ENCODE measurements at places on chromosomes 6 and 20.
A peak's percentile ranks its signal among the peaks of the same experiment; 100 is the strongest.

- DNase-seq = no peak
Observed at GRCh38 chr6:155443168-155443567, 12.5 kb downstream of the NOX3 start.

- peak; percentile 70 for DNase-seq
Observed at GRCh38 chr6:70884074-70884983, 72.5 kb downstream of the B3GAT2 start.

DNA sequence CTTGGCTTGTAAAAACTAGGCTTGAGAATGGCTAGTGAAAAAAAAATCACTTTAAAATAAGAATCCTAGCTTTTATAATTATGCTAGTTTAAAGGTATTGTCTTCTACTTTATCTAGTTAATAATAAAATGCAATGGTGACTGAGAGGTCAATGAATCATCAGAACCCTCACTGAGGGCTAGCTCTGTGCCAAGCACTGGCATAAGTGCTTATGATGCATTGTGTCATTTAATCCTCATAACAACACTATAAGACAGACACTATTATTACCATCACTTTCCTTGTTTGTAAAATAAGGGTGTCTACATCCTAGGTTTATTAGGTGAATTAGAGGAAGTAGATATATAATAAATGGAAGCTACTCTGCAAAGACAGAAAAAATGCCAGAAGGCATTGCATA is 144.3 kb downstream of the F13A1 start:
- DNase-seq = no peak

DNA sequence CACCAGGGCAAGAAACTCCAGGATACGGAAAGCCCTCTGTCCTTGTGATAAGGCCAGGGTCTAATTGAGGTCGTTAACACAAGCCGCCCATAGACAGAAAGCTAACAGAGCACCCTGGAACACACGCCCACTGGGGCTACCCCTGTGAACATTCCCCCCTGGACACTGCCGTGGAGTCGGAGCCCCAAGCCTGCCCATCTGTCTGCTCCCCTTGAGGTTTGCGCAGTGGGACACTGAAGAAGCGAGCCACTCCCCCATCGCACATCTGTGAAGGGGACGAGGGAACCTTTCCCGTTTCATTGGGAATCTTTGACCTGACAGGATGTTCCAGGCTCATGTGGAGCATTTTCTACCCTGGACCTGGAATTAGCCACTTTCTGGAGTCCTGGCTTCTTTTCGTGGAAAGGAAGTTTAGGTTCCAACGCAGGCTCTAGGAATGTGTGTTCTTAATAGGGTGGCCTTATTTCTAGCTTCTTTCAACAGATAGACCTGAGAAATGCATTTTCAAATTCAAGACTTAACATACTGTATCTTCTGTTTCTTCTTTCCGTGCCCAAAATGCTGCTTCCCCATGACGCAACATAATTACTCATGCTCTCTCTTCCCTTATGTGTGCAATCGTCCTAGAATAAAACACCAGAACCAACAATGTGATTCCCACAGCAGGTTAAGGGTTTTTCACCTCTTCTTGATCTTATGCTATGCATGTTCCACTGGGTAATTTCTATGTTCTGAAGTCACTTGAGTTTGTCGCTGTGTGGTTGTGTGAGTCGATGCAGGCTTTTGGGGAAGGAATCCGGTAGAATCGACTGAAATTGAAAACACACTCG is 161.1 kb downstream of the ERMARD start:
- no peak for DNase-seq

GRCh38 chr6:11999246-11999645 is 12.9 kb upstream of the HIVEP1 start:
- no peak for DNase-seq

GRCh38 chr20:25514747-25515340 is 70.5 kb downstream of the NINL start:
- no peak for DNase-seq

GRCh38 chr6:35035481-35036030 is 105.6 kb downstream of the TCP11 start:
- DNase-seq = no peak

GRCh38 chr6:145838305-145838704 is 23.7 kb upstream of the FBXO30 start:
- DNase-seq = no peak

- no peak for DNase-seq
Observed at GRCh38 chr20:52805296-52805571, 166.9 kb upstream of the TSHZ2 start.

DNA sequence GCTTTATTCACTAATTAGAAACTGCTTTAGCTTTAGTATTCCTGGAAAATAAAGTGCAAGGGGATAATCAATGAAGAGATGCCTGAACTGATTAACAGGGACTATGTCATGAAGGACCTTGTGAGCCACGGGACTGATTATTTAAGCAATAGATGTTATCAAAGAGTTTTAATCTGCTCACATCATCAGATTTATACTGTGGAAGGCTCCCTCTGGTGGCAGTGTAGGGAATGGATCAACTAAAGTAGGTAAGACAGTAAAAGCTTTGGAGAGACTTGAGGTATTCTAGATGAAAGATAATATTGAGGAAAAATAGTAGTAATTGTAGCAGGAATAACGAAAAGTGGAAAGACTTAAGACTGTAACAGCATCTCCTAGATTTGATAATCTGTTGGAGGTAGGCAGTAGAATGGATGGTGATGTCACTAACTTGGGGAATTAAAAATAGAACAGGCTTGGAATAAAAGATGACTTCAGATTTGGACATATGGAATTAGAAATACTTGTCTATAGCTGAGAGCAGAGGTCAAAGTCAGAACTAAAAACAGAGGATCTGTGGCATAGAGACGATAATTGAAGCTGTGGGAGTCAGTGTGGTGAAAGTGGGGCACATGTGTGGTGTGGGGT is 80.3 kb upstream of the HTR1E start:
- DNase-seq = peak; percentile 3

- DNase-seq = no peak
Observed at GRCh38 chr20:62928246-62928939, 2.1 kb upstream of the DIDO1 start.

DNA sequence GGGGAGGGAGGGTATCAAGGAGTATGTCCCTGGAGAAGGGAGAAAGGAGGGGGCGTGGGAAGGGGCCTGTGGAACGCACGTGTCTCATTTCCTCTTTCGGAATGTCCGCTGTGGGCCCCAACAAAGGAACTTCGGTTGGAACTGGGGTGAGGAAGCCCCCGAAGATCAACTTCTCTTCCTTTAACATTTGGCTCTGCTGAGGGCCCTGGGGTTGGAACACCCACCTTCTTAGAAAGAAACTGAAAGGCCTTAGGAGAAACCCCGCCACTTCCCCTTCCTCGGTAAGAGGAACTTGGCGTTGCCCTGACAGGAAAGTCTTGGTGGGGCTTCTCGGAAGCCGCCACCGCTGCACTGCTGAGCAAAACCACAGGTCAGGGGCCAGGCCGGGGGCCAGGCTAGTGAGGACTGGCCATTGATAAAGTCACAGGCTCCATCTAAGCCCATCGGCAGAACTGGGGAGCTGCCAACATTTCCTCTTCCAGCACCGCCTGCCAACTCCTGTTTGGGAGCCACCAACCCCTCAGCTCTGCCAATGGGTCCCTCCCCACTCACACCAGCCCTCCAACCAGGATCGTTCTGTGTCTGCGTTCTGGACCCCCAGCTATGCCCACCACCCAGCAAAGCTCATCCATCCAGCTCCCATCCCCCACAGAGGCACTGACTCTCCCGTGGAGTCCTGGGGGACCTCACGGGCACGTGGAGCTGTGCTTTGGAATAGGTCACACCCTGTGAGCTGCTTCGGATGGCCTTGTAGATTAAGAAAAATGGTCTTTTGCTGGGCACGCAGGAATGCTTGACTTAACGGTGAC is 44.8 kb downstream of the FGD2 start:
- DNase-seq = no peak

- no peak for DNase-seq
Observed at GRCh38 chr6:18019539-18020534, 32.4 kb upstream of the KIF13A start.

- DNase-seq = no peak
Observed at GRCh38 chr6:170485159-170485558, 67.9 kb downstream of the PSMB1 start.

- no peak for DNase-seq
Observed at GRCh38 chr20:49324306-49324705, 46.4 kb upstream of the ZNFX1 start.

DNA sequence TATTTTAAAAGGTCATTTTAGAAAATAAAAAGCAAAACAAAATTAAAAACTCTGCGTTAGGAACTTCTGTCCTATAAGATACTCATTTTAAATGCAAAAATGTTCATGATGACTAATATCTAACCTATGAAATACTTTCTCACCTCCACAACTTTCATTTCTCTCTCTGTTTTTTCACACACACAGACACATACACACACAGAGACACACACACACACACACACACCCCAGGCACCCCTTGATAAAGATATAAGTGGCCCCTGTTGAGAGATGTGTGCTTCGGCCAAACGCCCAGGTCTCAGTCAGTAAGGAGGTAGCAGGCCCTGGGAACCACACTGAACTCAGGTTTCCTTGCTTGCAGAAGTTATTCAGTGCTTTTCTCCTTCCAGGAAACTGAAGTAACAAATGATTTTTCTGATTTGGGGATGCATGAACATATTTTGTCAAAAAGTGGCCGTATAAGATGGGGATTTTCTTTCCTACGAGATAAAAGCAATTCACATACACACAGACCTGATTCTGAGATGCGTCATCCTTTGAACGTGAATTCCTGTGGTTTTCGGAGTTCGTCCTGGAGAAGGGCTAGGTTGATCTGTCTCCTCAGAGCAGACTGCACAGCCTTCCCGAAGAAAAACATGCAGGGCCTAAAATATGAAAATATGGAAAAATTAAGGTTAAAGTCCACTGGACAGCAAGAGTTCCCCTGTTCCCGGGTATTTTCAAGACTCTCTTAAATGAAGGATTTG is 306.8 kb upstream of the FOXQ1 start:
- no peak for DNase-seq

- DNase-seq = no peak
Observed at GRCh38 chr6:85096976-85097375, 332.6 kb upstream of the TBX18 start.

DNA sequence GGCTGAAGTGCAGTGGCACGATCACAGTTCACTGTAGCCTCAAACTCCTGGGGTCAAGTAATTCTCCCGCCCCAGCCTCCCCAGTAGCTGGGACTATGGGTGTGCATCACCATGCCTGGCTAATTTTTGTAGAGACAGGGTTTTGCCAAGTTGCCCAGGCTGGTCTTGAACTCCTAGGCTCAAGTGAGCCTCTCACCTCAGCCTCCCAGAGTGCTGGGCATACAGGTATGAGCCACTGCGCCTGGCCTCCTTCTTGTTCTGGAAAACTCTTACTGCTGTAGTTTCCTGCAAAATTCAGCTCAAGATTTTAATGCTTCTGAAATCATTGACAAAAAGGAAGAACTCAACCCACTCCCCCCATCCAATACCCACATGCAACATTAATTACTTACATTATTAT is 21.9 kb upstream of the KCNG1 start:
- DNase-seq = no peak

GRCh38 chr6:88856566-88856965 is 106.9 kb downstream of the RNGTT start:
- DNase-seq = no peak

DNA sequence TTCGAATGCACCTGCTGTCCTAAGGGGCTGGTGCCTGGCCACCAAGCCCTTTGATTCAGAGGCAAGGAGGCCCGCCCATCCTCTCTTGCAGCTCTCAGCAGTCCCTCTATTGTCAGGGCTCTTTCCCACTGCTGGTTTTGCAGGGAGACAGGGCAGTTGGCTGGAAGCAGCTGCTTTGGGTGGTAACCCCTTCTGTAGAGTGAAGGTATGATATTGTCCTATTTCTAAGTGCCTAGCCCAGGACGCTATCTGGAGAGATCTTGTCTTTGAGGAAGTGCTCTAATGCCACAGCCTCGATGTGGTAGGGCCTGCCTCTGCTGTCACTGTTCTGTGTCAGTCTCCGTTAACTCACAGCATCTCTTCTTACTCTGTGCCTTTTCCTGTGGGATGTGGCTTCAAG is 5.6 kb downstream of the PLCG1 start:
- no peak for DNase-seq

- no peak for DNase-seq
Observed at GRCh38 chr20:308427-309038, 11.2 kb downstream of the ZCCHC3 start.

DNA sequence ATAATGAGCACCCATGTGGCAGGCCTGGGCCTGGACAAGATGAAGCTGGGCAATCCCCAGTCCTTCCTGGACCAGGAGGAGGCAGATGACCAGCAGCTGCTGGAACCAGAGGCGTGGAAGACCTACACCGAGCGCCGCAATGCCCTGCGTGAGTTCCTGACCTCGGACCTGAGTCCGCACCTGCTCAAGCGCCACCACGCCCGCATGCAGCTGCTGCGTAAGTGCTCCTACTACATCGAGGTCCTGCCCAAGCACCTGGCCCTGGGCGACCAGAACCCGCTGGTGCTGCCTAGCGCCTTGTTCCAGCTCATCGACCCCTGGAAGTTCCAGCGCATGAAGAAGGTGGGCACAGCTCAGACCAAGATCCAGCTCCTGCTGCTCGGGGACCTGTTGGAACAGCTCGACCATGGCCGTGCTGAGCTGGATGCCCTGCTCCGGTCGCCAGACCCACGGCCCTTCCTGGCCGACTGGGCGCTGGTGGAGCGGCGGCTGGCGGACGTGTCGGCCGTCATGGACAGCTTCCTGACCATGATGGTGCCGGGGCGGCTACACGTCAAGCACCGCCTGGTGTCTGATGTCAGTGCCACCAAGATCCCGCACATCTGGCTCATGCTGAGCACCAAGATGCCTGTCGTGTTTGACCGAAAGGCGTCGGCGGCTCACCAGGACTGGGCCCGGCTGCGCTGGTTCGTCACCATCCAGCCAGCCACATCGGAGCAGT is 1.9 kb downstream of the FNDC11 start:
- DNase-seq = no peak

- no peak for DNase-seq
Observed at GRCh38 chr6:5532941-5533340, 271.6 kb downstream of the FARS2 start.

GRCh38 chr6:108117427-108118358 is 43.2 kb upstream of the OSTM1 start:
- DNase-seq = no peak

DNA sequence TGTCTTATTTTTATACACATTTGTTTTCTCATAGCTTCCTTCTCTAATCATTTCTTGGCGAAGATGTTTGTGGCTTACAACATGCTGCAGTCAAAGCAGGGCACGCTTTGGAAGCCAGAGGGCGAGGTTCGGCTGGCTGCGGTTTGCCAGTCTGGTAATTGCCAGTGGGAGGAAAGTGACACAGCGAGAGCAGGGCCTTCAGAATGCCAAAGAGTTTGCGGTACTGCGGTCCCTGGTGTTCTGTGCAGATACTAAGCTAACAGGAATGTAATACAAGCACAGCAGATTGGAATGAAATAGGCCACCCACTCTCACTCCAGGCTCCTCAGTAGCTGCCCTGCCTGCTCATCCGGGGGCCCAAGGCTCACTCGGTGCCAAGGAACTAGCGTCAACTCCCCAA is 58.7 kb upstream of the TGM3 start:
- DNase-seq = peak; percentile 72

Data from HTR-8/SVneo (cell line).